ENCODE measurements at places on chromosomes 4 and X.
A peak's percentile ranks its signal among the peaks of the same experiment; 100 is the strongest.

GRCh38 chr4:95551653-95552052, 2.9 kb upstream of the UNC5C start:
- no peak for DNase-seq

- no peak for DNase-seq
Measured at GRCh38 chrX:9598344-9598743, 133.5 kb downstream of the TBL1X start.

- DNase-seq: no peak
Measured at GRCh38 chrX:10379878-10380277, 223.1 kb downstream of the CLCN4 start.

GRCh38 chrX:110462957-110463356, 104.3 kb downstream of the RTL9 start:
- peak; percentile 14 for DNase-seq

DNA sequence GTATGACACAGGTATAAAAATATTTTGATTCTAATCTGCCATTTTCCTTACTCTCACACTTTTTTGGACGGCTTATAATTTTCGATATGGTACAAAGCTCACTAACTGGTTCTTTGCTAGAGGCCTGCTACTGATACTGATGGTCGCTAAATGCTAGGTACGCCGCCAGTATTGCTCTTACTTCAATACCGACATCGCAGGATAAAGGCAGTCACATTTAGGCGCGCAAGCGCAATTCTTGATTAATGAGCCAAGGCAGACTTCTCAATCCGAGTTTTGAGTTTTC, 557 bp upstream of the USP38 start:
- no peak for DNase-seq

GRCh38 chr4:174714393-174715211, 114.4 kb downstream of the GLRA3 start:
- peak; percentile 39 for DNase-seq
